ENCODE measurements at places on chromosomes 2 and 18.

DNA sequence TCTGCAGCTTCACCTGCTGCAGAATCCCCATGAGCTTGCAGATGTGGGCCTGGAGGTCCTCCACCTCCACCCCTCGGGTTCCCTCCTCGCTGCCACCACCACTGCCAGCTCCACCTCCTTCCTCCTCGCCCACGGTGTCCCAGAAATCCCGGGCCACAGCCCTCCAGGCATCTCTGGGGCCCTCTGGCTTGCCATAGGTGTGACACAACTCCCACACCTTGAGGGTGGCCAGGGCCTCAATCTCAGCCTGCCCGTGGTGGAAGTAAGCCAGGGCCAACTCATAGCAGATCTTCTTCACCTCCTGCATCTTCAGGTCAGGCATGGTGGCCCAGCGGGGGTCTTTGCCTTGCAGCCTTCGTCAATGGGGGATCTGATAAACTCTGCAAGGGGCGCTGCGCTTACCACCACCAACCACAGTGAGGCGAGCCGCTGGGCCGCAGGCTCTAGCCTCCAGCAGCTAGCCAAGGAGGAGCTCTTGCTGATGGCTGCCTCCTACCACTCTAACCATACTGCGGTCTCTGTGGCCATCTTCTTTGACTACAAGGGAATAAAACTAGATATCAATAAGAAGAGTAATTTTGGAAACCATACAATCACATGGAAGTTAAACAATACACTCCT, 36.1 kb upstream of the ANKRD62 start:
- DNase-seq, result no peak

- no peak for DNase-seq
Measured at GRCh38 chr18:65721619-65722018, 29.2 kb upstream of the CDH7 start.

DNA sequence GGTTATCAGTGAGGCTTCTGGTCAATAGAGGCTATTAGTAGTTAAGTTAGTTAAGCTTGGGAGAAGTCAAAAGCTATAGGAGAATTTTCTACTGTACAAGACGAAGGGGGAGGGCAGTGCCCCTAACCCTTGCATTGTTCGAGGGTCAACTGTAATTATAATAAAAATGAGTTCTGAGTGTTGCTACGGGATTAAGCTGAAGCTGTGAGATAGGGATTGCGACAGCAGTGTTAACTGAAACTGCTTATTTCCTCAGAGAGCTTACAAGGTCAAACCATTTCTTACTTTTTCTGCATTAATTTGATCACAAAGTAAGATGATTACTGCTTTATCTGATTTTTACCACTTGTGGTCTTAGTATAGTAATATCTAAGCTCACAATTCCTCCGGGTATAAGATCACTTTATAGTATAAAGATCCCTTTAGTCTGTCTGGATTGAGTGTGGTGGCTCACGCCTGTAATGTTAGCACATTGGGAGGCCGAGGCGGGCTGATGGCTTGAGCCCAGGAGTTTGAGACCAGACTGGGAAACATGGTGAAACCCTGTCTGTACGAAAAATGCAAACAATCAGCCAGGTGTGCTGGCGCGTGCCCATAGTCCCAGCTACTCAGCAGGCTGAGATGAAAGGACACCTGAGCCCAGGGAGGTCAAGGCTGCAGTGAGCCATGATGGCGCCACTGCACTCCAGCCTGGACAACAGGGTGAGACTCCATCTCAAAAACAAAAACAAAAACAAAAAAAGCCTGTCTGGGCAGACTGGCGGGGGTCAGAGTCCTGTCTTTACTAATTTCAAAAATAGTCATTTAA, 119.5 kb upstream of the TLK1 start:
- DNase-seq, result no peak

GRCh38 chr2:240775905-240776304, 44.1 kb downstream of the KIF1A start:
- DNase-seq, result no peak

- DNase-seq, result no peak
Measured at GRCh38 chr2:129723277-129724020, 256.0 kb upstream of the RAB6C start.

GRCh38 chr2:23617811-23618215, 232.8 kb downstream of the KLHL29 start:
- no peak for DNase-seq

DNA sequence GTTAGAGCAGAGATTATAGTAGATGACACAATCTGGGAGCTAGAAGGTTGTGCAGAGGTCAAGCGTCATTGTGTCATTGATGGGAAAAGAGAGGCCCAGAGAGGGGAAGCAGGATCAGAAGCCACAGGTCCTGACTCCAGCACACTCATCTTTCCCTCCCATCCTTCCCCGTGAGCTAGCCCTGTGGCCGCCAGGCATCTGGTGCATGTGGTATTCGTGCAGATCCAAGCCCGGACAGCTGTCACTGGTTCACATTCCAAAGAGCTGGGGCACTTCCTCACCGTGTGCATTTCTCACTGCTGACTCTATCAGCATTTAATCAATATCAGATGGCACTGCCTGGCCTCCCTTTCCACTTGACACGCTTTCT, 94.1 kb upstream of the THOC1 start:
- no peak for DNase-seq

DNA sequence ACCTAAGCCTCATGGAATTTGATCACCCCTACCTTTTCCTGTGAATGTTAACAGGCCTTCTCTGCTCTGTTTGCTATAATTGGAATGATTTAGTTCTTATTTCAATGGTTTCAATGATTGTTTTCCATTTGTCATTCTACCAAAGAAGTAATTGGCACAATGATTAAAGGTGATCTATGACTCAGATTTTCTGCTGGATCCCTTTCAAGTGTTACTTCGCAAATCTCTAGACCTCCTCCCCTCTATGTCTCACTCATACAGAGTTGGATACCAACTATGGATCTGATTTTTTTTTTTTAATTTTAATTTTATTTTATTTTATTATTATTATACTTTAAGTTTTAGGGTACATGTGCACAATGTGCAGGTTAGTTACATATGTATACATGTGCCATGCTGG, 29.6 kb upstream of the FAM117B start:
- no peak for DNase-seq

GRCh38 chr2:109342930-109343329, 213.9 kb downstream of the SH3RF3 start:
- DNase-seq, result no peak

DNA sequence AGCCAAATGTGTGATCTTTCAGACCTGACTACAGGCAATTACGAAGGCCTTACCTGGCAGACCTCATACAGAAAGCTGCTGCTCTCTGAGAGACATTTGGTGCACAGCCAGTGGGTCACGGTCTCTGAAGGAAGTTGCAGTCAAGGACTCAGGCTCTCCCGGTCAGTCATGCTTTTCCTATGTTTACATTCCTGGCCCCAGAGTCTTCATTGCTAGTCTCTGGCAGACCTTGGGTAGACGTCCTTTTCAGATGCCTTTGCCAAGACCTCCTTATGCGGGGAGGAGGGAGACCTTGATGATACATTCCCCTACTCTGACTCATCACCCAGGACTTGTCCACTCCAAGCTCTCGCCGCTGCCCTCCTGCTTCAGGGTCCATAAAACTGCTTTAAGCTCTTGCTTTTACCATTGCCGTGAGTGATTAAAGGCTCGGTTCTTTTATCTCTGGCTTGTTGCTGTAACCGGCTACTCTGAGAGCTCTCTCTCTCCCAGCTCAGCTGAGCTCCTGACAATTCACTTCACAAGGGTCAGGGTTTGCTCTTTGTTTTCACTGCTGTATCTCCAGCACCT, 62.0 kb upstream of the SLC35F5 start:
- no peak for DNase-seq

- DNase-seq, result no peak
Measured at GRCh38 chr2:236717729-236718128, 148.1 kb downstream of the ACKR3 start.

GRCh38 chr2:10030311-10030736, 13.0 kb upstream of the KLF11 start:
- DNase-seq, result no peak

- DNase-seq, result no peak
Measured at GRCh38 chr2:240584486-240585031, 2.0 kb upstream of the CAPN10 start.

DNA sequence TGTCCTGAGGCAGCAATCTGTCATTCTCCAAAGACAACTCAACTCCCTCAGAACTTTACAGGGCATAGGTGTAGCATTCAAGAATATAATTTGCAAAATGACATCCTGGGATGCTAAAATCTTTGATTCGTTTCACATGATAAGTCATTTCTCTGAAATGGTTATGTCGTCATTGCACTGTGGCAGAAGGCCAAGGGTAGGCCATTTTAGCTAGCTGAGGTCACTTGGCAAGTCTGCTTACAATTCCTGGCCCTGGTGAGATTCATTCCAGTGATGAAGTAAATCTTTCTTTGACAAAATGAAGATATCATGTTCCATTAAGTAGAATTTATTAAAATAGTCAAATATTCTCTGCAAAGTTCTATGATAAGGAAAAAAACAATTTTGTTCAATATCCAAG, 1410.3 kb upstream of the LRRTM1 start:
- DNase-seq, result no peak

- DNase-seq, result no peak
Measured at GRCh38 chr18:58341916-58342315, 287.0 kb downstream of the ALPK2 start.

DNA sequence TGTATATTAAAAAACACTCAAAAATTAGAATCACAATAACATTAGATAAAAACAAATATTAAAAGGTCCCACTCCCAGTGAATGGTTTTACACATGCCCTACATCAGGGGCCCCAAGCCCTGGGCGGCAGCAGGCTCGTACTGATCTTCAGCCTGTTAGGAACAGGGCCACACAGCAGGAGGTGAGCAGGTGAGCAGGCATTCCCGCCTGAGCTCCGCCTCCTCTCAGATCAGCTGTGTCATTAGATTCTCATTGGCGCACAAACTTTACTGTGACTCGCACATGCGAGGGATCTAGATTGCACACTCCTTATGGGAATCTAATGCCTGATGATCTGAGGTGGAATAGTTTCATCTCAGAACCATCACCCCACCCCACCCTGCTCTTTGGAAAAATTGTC, 74.2 kb downstream of the MBD2 start:
- no peak for DNase-seq

DNA sequence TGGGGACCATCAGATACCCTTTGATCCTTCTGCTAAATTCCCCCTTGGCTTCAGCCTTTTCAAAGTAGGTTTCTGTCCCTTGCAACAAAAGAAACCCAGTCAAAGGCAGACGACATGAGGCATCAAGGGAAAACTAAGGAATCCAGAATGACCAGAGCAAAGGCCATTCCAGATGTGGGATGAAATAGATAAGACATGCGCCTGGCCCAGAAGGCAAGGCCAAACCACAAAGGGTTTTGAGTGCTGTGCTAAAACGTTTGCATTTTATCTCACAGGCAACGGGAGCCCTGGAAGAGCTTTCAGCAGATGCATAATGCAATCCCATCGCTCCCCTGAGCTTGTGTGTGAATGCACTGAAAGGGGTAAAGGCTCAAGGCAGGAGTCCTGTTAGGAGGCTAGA, 17.7 kb downstream of the CXCR1 start:
- DNase-seq, result no peak

- no peak for DNase-seq
Measured at GRCh38 chr2:65281627-65282351, 54.2 kb downstream of the ACTR2 start.

DNA sequence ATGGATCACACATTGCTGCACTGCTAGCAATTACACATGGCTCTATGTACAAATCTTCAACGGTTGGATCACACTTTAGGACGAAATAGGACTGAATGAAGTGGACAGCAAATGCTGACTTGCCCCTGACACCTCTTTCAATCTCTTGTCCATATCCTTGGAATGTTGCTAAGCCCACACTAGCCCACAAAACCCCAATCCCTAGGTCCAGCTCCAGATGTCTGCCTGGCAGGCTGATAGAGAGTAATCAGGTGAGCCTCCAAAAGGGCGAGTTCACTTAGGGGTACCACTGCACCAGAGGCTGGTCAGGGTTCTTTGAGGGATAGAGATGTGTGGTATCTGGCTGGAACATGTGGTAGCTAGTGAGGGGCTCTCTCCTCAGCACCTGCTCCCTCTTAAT, 18.5 kb upstream of the FHOD3 start:
- no peak for DNase-seq

- no peak for DNase-seq
Measured at GRCh38 chr2:196137271-196137670, 34.1 kb downstream of the STK17B start.

DNA sequence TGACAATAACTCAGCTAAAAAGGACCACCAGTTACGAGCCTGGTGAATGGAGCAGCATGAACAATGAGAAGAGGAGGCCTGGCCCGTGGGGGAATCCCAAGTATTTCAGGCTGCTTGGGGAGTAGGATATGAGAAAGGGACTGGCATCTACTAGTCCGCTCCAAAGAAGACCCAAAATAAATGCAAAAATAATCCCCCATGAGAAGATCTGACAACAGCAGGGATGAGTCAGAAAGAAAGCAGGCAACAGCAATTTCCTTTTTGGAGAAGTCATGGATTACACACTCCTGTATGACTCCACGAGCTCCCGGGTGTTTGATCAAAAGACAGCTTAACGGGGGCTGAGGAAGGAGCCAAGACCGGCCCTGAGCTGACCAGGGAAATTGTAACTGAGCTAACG, 111.4 kb downstream of the SOX11 start:
- no peak for DNase-seq

DNA sequence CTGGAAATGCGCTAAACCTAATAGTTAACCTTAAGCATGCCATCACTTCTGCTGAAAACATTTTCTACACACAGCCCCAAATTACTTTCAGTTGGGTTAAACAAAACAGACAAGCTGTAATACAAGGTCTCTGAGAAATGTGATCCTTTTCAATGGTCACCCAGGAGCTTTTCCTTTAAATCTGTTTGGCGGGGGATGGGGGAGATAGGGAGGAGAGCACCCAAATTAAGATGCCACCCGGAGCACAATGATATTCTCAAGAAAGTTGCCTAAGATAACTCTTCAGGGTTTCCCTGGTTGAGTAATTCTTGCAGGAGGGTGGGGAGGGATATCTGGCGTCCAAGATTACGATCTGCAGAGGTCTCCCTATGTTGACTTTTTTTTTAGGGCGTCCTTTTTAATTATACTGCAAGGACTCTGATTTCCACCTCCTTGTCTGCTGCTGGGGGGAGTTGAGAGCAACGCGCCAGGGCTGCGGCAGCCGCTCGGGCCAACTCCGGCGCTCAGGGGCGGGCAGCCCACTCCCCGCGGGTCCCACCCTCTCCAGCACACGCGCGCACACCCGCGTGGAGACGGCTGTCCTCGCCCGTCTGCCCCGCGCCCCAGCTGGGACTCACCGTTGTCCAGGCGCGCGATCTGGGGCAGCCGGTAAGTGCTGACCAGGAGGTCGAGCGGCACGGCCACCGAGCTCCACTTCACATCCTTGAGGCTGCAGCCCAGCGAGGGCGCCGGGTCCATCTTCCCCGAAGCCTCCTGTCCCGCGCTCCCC, 807 bp downstream of the GAREM1 start:
- no peak for DNase-seq

DNA sequence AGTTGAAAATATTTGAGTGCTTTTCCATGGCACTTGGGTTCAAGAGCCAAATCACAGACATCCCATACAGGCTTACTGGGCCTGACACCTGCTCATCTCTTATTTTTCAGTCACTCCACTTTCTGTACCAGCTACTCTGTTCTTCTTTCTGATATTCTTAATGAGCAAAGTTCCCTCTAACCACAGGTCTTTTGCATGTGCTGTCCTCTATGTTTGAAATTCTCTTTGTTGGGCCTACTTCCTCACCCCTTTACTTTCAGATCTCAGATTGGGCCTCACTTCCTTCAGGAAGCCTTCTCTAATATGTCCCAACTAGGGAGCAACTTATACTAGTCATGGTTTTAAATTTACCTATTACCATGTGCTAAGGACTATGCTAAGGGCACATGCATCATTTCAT, 81.8 kb upstream of the RBMS1 start:
- DNase-seq, result no peak

Data from activated CD8-positive, alpha-beta memory T cell treated with anti-CD3 and anti-CD28 coated beads for 1 hour (primary cell).